Astrocyte (in vitro differentiated cells and primary cell): ENCODE measurements at places on chromosomes 1 and 21. TPM values are rescaled to one million over a fixed set of nuclear protein-coding genes. Genes with fewer than 3 reads are reported as not detected.

The COL24A1 gene
- 2.6 and 5.6 TPM in 2 replicates for total RNA-seq

The IL19 gene
- 0.23 TPM in 1 of 2 replicates, not detected in the other for total RNA-seq

- DNase-seq, result no peak
- no peaks in the 10 kb centered on the region for H3K36me3 ChIP-seq
- no peaks in the 10 kb centered on the region for H3K27me3 ChIP-seq
- no peak within 1 kb of the TSS for H3K4me3 ChIP-seq
These were observed at the start of gene BCL2L15 for GRCh38 chr1:113887402-113888175. Gene BCL2L15, minus strand, starts transcription at chr1:113887581. Its CDS starts 206 bp downstream, at chr1:113887375.

GRCh38 chr1:177306981-177307380 is 136.2 kb downstream of the BRINP2 start:
- H3K4me3 ChIP-seq, result no peak overlapping the region
- no peak overlapping the region for H3K27ac ChIP-seq
- H3K27me3 ChIP-seq, result no peaks in the 10 kb centered on the region
- H3K36me3 ChIP-seq, result no peaks in the 10 kb centered on the region
- H3K4me1 ChIP-seq, result peaks cover 5% of the 10 kb centered on the region
- no peak for DNase-seq

GRCh38 chr1:214420833-214421232 is 130.6 kb downstream of the PTPN14 start:
- H3K27me3 ChIP-seq, result no peaks in the 10 kb centered on the region
- H3K36me3 ChIP-seq, result no peaks in the 10 kb centered on the region
- peaks cover 56% of the 10 kb centered on the region for H3K4me1 ChIP-seq
- peak overlapping the region; percentile 18 for H3K27ac ChIP-seq
- no peak for DNase-seq

DNA sequence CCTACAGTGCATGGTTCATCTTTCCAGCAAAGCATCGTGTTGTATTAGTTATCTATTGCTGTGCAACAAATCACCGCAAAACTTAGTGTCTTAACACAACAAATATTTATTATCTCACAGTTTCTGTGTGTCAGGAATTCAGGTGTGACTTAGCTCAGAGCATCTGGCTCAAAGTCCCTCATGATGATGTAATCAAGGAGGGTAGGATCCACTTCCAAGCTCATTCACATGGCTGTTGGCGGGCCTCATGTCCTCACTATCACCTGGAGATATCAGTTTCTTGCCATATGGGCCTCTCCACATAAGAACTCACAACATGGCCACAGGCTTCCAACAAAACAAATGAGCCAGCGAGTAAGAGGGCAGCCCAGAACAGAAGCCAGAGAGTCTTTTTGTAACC is 135.6 kb upstream of the GJB5 start:
- H3K36me3 ChIP-seq, result no peaks in the 10 kb centered on the region
- H3K4me1 ChIP-seq, result no peaks in the 10 kb centered on the region
- H3K4me3 ChIP-seq, result no peak overlapping the region
- no peaks in the 10 kb centered on the region for H3K27me3 ChIP-seq
